GM23338 (cell line): ENCODE measurements at places on chromosomes 3 and 15. TPM values are rescaled to one million over a fixed set of nuclear protein-coding genes. Genes with fewer than 3 reads are reported as not detected.

GRCh38 chr3:71127844-71128243 lies 455.7 kb downstream of the FOXP1 start:
- DNase-seq, result no peak
- peak overlapping the region; percentile 72 for H3K27ac ChIP-seq
- peaks cover 66% of the 10 kb centered on the region for H3K4me1 ChIP-seq
- H3K4me3 ChIP-seq, result no peak overlapping the region
- H3K27me3 ChIP-seq, result no peaks in the 10 kb centered on the region
- H3K36me3 ChIP-seq, result no peaks in the 10 kb centered on the region

GRCh38 chr3:126916546-126916945 lies 66.4 kb upstream of the PLXNA1 start:
- no peak overlapping the region for H3K4me3 ChIP-seq
- H3K36me3 ChIP-seq, result no peaks in the 10 kb centered on the region
- H3K27ac ChIP-seq, result no peak overlapping the region
- no peaks in the 10 kb centered on the region for H3K4me1 ChIP-seq
- H3K27me3 ChIP-seq, result no peaks in the 10 kb centered on the region
- no peak for DNase-seq

The CD96 gene
- total RNA-seq, result not detected in 2 replicates

GRCh38 chr15:76108021-76108723 lies 48.4 kb downstream of the TMEM266 start:
- H3K4me1 ChIP-seq, result peaks cover 7% of the 10 kb centered on the region; the same call in 1 of the 2 replicates
- no peaks in the 10 kb centered on the region for H3K27me3 ChIP-seq
- no peaks in the 10 kb centered on the region; the same call in 1 of the 2 replicates for H3K36me3 ChIP-seq

DNA sequence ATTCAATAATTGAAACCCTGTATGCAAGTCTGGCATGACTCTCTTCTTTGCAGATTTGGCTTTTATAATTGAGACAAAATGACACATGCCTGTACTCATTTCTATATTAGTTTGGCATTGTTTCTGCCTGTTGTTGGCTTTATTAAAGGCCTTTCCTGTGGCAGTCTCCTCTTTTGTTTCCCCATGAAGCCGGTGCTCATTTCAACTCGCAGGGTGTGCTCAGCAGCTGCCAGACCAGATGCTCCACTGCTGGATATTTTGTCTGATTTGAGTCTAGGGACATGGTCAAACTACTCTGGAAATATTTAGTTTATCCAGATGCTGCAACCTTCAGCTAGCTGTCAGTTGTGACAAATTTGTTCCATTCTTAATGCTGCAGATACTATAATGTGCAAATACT lies 445.3 kb downstream of the NAALADL2 start:
- H3K27ac ChIP-seq, result no peak overlapping the region
- H3K4me3 ChIP-seq, result no peak overlapping the region
- H3K4me1 ChIP-seq, result no peaks in the 10 kb centered on the region
- no peaks in the 10 kb centered on the region for H3K36me3 ChIP-seq
- no peaks in the 10 kb centered on the region for H3K27me3 ChIP-seq

The CCR8 gene
- not detected in 2 replicates for total RNA-seq
